ENCODE measurements at places on chromosomes 3 and 15. TPM values are rescaled to one million over a fixed set of nuclear protein-coding genes. Genes with fewer than 3 reads are reported as not detected.

- no peak for DNase-seq
Observed at GRCh38 chr3:192061426-192061825, 600.5 kb downstream of the PYDC2 start.

FOXL2 gene
- total RNA-seq, result 0.26 TPM

C2CD4B gene
- 4.5 TPM for total RNA-seq

DNA sequence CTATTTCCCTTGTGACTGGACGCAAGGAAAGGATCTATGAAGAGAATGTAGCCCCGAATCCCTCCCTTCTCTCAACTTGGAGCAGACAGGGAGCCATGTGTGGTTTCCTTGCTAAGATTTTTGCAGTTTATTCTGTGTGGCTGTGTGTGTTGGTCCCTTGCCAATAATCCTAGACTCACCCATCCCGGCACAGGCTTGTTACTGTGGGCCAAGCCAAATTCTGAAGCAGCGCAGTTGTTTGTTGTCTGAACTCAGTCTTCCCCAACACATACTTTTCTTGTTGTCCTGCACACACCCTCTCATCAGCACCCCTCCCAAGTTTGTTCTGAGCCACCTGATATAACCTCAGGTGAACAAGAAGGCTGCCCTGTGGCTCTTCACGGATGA is 193.3 kb upstream of the CTDSPL start:
- DNase-seq, result peak; percentile 89

- DNase-seq, result no peak
Observed at GRCh38 chr3:85626662-85627061, 667.9 kb downstream of the CADM2 start.

GRCh38 chr3:143220741-143221140 is 101.2 kb downstream of the CHST2 start:
- DNase-seq, result peak; percentile 26

GRCh38 chr15:75531041-75531450 is 48.1 kb downstream of the PTPN9 start:
- no peak for DNase-seq

DNA sequence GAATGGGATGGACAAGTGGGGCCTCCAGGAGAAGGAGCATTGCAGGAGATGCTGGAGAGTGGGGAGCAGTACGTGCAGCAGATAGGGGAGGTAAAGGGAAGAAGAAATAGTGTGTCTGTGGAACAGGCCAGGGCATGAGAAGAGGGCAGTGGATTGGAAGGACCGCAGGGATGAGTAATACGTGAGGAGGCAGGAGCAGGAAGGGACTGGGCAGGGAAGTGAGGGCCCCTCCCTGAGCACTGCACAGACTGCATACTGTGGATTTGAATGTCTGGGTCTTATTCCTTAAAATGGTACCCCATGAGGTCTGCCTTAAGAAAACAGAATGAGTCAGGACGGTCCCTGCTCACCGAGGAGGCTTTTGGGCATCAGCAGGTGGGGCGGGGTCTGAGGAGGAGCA is 210.0 kb upstream of the NDN start:
- DNase-seq, result peak; percentile 87

IQCF5 gene
- not detected for total RNA-seq

- DNase-seq, result no peak
Observed at GRCh38 chr3:29171043-29171990, 109.6 kb upstream of the RBMS3 start.

DNA sequence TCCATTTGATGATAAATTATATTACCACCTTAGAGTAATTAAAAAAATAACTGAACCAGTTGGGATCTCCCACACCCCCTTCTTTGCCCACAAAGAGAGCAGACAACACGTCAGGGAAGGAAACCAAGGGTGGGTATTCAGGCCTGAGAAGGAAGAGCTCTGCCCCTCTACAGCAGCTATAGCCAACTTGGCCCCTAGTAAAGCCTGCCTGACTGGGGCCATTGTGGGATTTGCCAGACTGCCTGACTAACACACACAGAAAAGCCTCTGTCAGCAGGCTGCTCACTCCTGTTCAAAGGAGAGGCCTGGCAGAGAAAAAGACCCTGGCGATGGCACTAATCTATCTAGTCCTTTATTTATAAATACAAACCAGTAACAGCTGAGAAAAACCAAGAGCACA is 41.4 kb downstream of the ATP8B4 start:
- no peak for DNase-seq

DNA sequence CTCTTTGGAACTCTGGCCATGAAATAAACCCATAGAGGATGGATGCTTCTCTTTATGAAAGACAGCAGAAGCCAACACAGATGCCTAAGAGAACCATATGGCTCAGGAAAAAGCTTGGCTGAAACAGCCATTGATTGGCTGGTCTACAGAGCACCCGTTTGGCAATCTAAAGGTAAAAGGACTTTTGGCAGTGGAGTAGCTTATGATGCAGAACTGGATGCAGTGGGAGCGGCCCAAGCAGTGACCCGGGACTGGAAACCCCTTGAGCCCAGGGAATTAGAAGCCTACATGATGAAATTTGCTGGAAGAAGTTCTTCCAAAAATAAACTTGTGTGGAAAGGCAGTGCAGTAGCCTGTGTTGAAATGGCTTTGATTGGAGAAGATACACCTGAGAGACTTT is 360.2 kb downstream of the NR2F2 start:
- DNase-seq, result no peak

- DNase-seq, result no peak
Observed at GRCh38 chr15:25062551-25063430, 108.0 kb downstream of the SNRPN start.

GRCh38 chr3:139430493-139430892 is 41.0 kb upstream of the COPB2 start:
- no peak for DNase-seq

DNA sequence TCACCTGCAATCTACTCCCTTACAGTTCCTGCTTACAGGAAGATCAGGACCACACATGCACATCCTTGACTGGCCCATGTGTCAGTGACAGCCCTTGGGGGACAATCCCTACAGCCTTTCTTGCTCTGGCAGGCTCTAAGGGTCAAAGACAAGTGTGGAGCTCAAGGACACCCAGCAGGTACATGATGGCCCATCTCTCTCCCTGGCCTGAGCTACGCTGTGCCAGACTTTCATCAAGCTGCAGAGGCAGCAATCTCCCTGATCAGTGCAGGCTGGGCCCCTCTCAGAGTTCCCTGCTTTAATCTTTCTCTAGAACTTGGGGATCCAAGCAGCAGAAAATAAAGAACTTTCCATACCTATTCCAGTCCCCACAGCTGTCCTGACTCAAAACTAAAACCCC is 2.6 kb downstream of the SEMA7A start:
- no peak for DNase-seq

ALS2CL gene
- total RNA-seq, result 10.0 TPM

DNA sequence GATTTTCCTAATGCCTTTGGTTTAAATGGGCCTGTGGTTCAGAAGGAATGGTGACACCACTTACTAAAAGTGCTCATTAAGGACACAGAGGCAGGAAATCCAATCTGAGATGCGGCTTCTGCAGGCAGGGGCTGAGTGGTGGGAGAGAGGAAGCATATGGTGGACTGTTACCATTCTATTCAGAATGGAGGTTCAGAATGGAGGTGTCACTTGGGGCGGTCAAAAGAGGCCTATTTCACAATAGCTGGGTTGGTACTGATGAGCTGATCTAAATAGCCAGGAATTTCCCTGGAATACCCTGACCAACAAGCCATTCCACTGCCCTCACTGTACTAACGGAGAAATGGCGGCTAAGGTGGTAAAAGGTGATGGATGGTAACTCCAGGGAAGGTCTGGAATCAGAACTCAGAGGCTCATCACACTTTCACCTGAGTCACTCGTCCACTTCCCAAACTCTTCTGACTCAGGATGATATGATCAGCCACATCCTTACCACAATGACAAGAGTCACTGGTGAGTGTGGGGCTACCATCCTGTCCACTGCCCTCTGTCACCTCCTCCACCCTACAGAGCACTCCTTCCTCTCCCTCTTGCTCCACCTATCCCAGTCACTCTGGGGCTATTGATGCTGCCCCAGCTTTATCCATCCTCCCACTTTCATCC is 15.7 kb downstream of the RFT1 start:
- DNase-seq, result no peak

- peak; percentile 95 for DNase-seq
Observed at GRCh38 chr3:29280404-29281093, at the start of gene RBMS3. TSS of gene RBMS3 (plus strand) at chr3:29281071.

GRCh38 chr15:68643216-68643830 is 64.5 kb downstream of the CORO2B start:
- DNase-seq, result no peak

DNAH12 gene
- total RNA-seq, result 0.39 TPM

- DNase-seq, result no peak
Observed at GRCh38 chr3:19446687-19447086, 298.4 kb downstream of the KCNH8 start.
